ENCODE measurements at places on chromosomes 1 and 21. TPM values are rescaled to one million over a fixed set of nuclear protein-coding genes. Genes with fewer than 3 reads are reported as not detected.

PAPPA2 gene
- total RNA-seq = 0.15 TPM

ZNF683 gene
- 0.31 TPM for total RNA-seq

AGO3 gene
- total RNA-seq = 23.0 TPM

GIPC2 gene
- 0.34 TPM for total RNA-seq

RASAL2 gene
- total RNA-seq = not detected

FCRL2 gene
- not detected for total RNA-seq

NAXE gene
- total RNA-seq = 47.4 TPM

OPRD1 gene
- total RNA-seq = not detected

GRHL3 gene
- not detected for total RNA-seq

PRR9 gene
- not detected for total RNA-seq

ACOT7 gene
- total RNA-seq = 51.0 TPM

PROK1 gene
- not detected for total RNA-seq

GJA8 gene
- not detected for total RNA-seq

OR2T35 gene
- not detected for total RNA-seq

LIN28A gene
- total RNA-seq = not detected

FCRL6 gene
- total RNA-seq = not detected

SHE gene
- total RNA-seq = not detected

MARK1 gene
- total RNA-seq = not detected

CHRM3 gene
- total RNA-seq = 0.02 TPM

NUCKS1 gene
- 187 TPM for total RNA-seq

BMP8B gene
- total RNA-seq = 0.19 TPM

HSD3B1 gene
- not detected for total RNA-seq

UBL4B gene
- not detected for total RNA-seq

TPTE gene
- total RNA-seq = not detected

IFNLR1 gene
- total RNA-seq = 2.1 TPM

OXCT2 gene
- not detected for total RNA-seq

CNR2 gene
- 0.29 TPM for total RNA-seq

AMY1C gene
- not detected for total RNA-seq

SLC9C2 gene
- total RNA-seq = not detected

PALMD gene
- not detected for total RNA-seq

KCNE2 gene
- not detected for total RNA-seq

EFCAB7 gene
- total RNA-seq = 8.5 TPM

PPM1J gene
- not detected for total RNA-seq

NPHS2 gene
- total RNA-seq = not detected

VWA5B1 gene
- 0.05 TPM for total RNA-seq

CCDC17 gene
- total RNA-seq = 4.1 TPM

FAM110D gene
- not detected for total RNA-seq

PLEKHA6 gene
- 0.03 TPM for total RNA-seq

TCEA3 gene
- 59.4 TPM for total RNA-seq

NLRP3 gene
- 4.1 TPM for total RNA-seq

NMNAT2 gene
- 0.14 TPM for total RNA-seq
